Iris pigment epithelial cell (primary cell): ENCODE measurements at places on chromosomes 4 and X.

DNA sequence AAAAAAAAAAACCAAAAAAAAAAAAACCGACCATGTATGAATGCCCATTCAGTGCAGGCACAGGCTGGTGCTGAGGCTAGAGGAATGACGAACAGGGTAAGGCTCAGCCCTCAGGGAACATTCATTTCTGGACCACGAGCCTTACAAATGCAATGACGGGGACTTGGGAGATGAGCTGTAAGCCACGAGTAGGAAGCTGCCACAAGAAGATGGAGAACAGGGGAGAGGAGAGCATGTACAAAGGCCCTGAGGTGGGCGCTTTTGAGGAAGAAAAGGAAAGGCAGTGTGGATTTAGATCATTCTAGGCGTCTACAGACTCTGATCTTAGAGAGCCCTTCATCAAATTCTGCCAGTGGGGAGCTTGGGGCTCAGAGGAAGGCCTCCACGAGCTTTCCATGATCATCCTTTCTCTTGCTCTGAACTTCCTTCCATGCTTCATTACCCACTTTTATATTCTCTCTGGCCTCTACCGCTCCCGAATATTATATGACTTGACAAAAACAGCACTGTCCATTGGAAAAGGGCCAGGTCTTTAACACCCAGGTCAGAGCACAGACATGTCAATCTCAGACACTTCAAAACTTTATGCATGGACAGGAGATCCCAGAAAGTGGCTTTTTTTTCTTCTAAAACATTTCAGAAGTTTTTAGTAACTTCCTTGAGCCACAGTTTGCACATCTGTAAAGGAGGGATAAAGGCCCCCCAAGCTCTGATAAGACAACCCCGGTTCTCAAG lies 3.3 kb upstream of the ZNF518B start:
- DNase-seq, result no peak

DNA sequence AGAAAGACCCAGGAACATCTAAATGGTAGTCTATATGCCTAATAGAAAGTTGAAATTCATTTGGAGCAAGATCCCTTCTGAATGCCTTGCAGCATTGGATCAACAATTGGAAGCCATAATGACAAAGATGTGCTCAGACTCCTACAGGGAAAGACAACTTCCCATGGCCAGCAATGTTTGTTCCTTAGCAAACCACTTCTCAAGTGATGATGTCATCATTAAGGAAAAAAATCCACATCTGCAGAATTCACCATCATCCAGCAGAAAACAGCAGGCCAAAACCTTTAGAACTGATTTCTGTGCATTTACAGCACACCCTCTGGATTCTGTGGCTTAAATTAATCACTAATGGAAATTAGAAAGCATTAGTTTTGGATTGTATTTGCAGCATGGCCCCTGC lies 82.4 kb upstream of the ZIC3 start:
- DNase-seq, result no peak

GRCh38 chr4:69881173-69881773 lies 21.3 kb upstream of the SULT1E1 start:
- peak; percentile 65 for DNase-seq

- peak; percentile 65 for DNase-seq
Measured at GRCh38 chr4:111776561-111776960, 368.7 kb upstream of the FAM241A start.
